RPMI7951 (cell line): ENCODE measurements at places on chromosomes 12 and 14. TPM values are rescaled to one million over a fixed set of nuclear protein-coding genes. Genes with fewer than 3 reads are reported as not detected.

BCL2L14 gene
- not detected in 2 replicates for total RNA-seq

CD63 gene
- total RNA-seq, result 1,417 and 1,738 TPM in 2 replicates

SLC17A8 gene
- total RNA-seq, result not detected in 2 replicates

SLC10A1 gene
- not detected in 2 replicates for total RNA-seq

CDCA3 gene
- 171 and 198 TPM in 2 replicates for total RNA-seq

PAX9 gene
- total RNA-seq, result not detected in 2 replicates

SERPINA4 gene
- not detected in 2 replicates for total RNA-seq

LIN7A gene
- total RNA-seq, result under 0.01 TPM in 1 of 2 replicates, not detected in the other

TAS2R30 gene
- total RNA-seq, result 0.60 and 0.98 TPM in 2 replicates

KRT79 gene
- 3.3 and 4.8 TPM in 2 replicates for total RNA-seq

MIPOL1 gene
- 3.2 and 5.4 TPM in 2 replicates for total RNA-seq

MYF5 gene
- total RNA-seq, result not detected in 2 replicates

FAM222A gene
- 0.24 and 0.39 TPM in 2 replicates for total RNA-seq

P2RX2 gene
- not detected in 2 replicates for total RNA-seq

CAPZA3 gene
- not detected in 2 replicates for total RNA-seq

OR4N5 gene
- not detected in 2 replicates for total RNA-seq

AMN gene
- not detected in 2 replicates for total RNA-seq

ARF3 gene
- total RNA-seq, result 47.8 and 57.1 TPM in 2 replicates

TMEM132C gene
- not detected in 2 replicates for total RNA-seq

LIMA1 gene
- 72.9 and 86.3 TPM in 2 replicates for total RNA-seq

SLC6A13 gene
- total RNA-seq, result 0.36 TPM in 1 of 2 replicates, not detected in the other

GMPR2 gene
- total RNA-seq, result 51.2 and 52.9 TPM in 2 replicates

TOMM20L gene
- not detected in 2 replicates for total RNA-seq

HEATR5A gene
- total RNA-seq, result 19.5 and 19.6 TPM in 2 replicates

CRACR2A gene
- 12.4 and 17.9 TPM in 2 replicates for total RNA-seq

SCAF11 gene
- total RNA-seq, result 50.7 and 59.4 TPM in 2 replicates

SYCP3 gene
- 0.20 TPM in 1 of 2 replicates, not detected in the other for total RNA-seq

KLRG1 gene
- 1.4 and 2.0 TPM in 2 replicates for total RNA-seq

GPR162 gene
- 1.8 and 2.5 TPM in 2 replicates for total RNA-seq

DDN gene
- not detected in 2 replicates for total RNA-seq

NEUROD4 gene
- total RNA-seq, result not detected in 2 replicates

TEX52 gene
- total RNA-seq, result not detected in 2 replicates

EEA1 gene
- total RNA-seq, result 9.0 and 13.5 TPM in 2 replicates

PRPF40B gene
- total RNA-seq, result 4.0 and 6.6 TPM in 2 replicates

RXYLT1 gene
- 16.1 and 17.8 TPM in 2 replicates for total RNA-seq
